ENCODE measurements at places on chromosomes 12 and 14.

DNA sequence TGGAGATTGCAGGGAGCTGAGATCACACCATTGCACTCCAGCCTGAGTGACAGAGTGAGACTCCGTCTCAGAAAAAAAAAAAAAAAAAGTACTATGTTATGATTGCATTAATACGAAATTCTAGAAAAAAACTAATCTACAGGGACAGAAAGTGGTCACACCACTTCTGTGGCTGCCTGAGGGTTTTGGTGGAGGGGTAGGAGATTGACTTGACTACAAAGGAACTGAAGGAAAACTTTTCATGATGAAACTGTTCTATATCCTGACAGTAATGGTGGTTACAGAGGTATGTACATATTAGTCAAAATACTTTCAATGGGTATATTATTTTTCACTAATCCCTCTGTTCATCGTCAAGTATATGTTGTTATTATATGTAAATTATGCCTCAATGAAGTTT lies 42.1 kb downstream of the FOXN3 start:
- no peak for DNase-seq

GRCh38 chr12:131477613-131478012 lies 233.3 kb upstream of the SFSWAP start:
- DNase-seq = no peak

GRCh38 chr14:29273513-29273912 lies 506.9 kb downstream of the FOXG1 start:
- no peak for DNase-seq

DNA sequence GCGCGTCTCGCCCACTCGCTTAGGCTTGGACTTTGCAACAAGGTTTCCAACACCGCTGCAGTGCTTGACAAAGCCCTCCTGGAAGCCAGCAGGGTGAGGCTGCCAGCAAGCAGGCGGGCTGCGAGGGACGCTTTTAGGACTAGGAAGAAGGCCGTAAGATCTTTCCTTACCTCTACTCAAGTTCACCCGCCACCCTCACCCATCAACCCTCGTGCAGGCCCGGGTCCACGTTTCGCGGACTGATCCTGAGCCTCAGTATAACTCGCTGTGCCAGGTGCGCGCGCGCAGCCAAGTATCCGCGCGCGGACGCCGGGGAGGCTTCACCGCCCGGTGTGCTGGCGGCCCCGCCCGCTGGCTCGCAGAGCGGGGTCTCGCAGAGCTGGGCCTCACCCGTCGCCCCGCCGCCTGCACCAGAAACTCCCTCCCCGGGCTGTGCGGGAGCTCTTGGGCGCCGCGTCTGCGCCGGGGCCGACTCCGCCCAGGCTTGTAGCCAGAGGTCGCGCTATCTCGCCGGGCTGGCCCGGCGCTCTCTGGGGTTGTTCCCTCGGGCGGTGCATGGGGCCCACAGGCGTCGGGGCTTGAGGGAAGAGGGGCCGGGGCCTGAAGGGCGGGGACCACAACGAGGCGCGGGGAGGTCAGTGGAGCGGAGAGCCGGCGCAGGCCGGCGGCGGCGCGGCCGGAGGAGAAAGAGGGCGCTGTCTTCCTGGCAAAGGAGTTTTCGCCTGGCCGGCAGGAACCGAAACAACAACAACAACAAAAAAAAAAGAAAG lies 7.6 kb upstream of the SIX1 start:
- DNase-seq = no peak

GRCh38 chr12:21339921-21340320 lies 5.2 kb upstream of the SLCO1A2 start:
- DNase-seq = no peak

GRCh38 chr12:26648584-26648983 lies 184.4 kb downstream of the ITPR2 start:
- DNase-seq = no peak

DNA sequence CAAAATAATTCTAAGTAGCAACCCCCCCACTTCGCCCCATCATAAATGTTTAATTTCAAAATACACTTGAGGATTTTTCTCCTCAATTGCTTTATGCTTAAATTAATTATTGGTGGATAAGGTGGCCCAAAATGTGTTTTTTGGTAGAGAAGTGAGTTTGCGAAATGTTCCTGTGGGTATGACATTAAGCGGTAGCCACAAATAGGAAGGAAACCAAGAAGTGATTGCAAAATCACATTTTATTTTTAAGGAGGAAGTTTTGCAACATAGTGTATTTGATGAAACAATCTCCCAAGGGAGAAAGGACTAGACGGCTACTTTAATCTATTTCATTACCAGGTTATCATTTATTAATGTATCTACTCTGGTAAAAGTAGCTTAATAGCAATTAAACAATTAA lies 25.5 kb downstream of the SLC25A3 start:
- no peak for DNase-seq

DNA sequence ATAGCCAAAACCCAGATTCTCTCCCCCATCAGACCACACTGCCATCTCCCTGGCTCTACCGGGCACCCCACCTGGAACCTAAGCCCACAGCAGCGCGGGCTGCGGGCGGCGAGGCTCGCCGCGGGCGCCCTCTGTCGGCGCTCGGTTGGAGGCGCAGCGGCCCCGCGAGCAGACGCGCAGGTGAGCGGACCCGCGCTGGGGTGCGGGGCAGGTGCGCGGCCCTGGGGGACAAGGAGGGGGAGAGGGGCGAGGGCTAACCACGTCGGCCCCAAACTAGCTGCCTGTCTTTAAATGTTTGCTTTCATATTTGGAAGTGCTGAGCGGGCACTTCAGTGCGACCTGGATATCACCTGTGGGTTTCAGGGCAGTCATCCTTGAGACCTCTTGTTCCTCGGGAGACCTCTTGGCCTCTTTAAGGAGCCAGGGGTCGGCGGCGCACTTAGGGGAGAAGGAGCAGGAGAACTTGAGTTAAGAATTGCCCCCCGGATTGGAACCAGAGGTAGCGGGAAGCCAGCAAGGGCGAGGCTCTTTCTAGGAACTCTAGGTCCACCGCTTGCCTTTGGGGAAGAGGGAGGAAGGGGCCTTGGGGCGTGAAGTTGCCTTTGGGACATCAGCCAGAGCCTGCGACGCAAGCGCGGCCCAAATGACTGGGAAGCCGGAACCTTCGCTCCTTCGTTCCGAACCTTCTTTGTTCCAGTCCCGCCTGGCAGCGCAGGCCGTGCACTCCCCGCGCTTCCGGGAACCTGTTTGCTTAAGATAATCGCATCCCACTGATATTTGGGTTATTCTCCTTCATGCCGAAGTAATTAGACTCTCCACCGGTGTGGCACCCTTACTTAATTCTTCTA lies 78.7 kb downstream of the NEDD1 start:
- no peak for DNase-seq

DNA sequence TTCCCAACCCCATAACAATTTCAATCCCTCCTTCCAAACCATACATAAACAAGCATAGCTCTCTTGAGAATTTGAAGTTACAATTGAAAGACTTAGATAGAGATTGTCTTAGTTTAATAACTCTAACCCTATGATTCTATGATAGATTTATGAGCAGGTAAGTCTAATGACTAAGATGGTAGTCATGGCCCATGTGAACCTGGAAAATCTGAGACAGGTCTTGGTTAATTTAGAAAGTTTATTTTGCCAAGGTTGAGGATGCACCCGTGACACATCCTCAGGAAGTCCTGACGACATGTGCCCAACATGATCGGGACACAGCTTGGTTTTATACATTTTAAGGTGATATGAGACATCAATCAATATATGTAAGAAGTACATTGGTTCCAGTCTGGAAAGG lies 248.8 kb downstream of the KCNH5 start:
- no peak for DNase-seq

GRCh38 chr14:71358209-71358931 lies 451.1 kb downstream of the PCNX1 start:
- DNase-seq = no peak

DNA sequence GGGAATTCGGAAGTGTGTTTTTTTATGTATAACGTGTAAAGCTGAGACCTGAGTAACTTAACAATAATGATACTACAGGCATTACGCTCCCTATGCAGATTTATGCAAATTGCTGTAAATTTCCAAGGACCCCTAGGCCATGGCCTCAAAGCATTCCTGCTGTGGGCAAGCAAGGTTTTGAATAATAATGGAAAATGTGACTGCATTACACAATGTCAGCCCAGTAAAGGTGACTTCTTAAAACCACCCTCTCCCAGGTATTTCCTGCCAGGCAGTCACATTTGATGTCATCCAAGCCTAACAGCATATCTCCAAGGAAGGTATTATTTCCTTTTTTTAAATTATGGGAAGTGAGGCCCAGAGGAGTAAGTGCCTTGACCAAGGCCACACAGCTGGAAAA lies 621.0 kb downstream of the BCL11B start:
- DNase-seq = no peak

- no peak for DNase-seq
These were observed 87.6 kb upstream of the EGLN3 start for GRCh38 chr14:34038358-34039057.

GRCh38 chr14:68362846-68363245 lies 430.0 kb downstream of the ZFP36L1 start:
- DNase-seq = no peak

- DNase-seq = no peak
These were observed 1.7 kb downstream of the TRHDE start for GRCh38 chr12:72273851-72274351.

- DNase-seq = no peak
These were observed 26.8 kb downstream of the IFT43 start for GRCh38 chr14:76012354-76012753.

DNA sequence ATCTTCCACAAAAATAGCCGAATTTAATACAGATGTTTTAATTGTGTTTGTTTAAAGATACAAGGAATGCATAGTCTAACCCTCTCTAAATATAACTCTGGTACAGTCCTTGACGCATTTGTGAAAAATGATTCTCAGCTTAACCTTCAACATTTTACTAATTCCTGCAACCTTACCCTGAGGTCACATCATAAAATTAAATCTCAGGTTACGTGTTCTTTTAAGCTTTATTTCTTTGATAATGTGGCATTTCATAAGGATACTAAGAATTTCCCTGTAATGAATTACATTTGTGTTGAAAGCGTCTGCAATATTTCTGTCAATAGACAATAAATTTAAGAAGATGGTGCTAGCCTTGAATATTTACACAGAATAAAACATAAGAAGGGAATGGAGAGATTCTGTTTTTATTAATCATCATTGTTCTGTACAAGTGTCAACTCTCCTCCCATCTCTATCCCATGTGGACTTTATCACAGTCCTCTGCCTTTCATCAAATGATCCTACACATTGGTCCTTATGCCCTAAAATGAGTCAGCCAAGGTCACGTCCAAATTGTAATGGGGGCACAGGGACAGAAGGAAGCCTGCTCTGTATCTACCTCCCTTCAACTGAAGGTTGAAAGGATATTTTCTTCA lies 769.3 kb upstream of the FLRT2 start:
- DNase-seq = no peak

DNA sequence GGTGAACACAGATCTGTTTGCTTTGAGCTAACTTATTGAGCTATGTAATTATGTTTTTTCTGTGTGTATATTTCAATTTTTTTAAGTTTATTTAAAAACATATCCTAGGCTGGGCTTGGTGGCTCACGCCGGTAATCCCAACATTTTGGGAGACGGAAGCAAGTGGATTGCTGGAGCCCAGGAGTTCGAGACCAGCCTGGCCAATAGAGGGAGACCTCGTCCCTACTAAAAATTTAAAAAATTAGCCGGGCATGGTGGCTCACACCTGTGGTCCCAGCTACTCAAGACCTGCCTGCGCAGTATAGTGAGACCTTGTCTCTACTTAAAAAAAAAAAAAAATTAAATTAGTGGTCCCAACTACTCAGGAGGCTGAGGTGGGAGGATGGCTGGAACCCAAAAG lies 16.2 kb upstream of the RNASE1 start:
- DNase-seq = no peak
